Muscle of arm (tissue), 14 donors: ENCODE measurements at places on chromosomes 2 and 18. TPM values are rescaled to one million over a fixed set of nuclear protein-coding genes. Genes with fewer than 3 reads are reported as not detected.

The CCDC68 gene
- 0.73 TPM for polyA plus RNA-seq

The SNRNP27 gene
- polyA plus RNA-seq: 63.4 TPM

The SERPINB12 gene
- 0.77 TPM for polyA plus RNA-seq

The ST8SIA5 gene
- polyA plus RNA-seq: 4.1 TPM

The FBXO48 gene
- polyA plus RNA-seq: 2.0 TPM

The RAX gene
- 0.21 TPM for polyA plus RNA-seq

The ARMC9 gene
- polyA plus RNA-seq: not detected

The IFIH1 gene
- 2.6 TPM for polyA plus RNA-seq

The UGT1A10 gene
- not detected for polyA plus RNA-seq

The NOSTRIN gene
- 26.7 TPM for polyA plus RNA-seq

The EMILIN2 gene
- polyA plus RNA-seq: 19.3 TPM

The PTH2R gene
- 0.54 TPM for polyA plus RNA-seq

The KHK gene
- 2.1 TPM for polyA plus RNA-seq

The PUM2 gene
- polyA plus RNA-seq: 62.1 TPM

The KLHL14 gene
- polyA plus RNA-seq: 0.29 TPM

The SPC25 gene
- 7.2 TPM for polyA plus RNA-seq

The SALL3 gene
- polyA plus RNA-seq: 0.11 TPM

The CYRIA gene
- polyA plus RNA-seq: 6.1 TPM

The SCN9A gene
- polyA plus RNA-seq: 4.2 TPM

The SLC35F5 gene
- not detected for polyA plus RNA-seq

The RGPD4 gene
- polyA plus RNA-seq: 0.07 TPM

The DSG2 gene
- 4.2 TPM for polyA plus RNA-seq

The LAMA3 gene
- polyA plus RNA-seq: 6.5 TPM

The CRYGD gene
- polyA plus RNA-seq: not detected

The PDCD1 gene
- polyA plus RNA-seq: 0.68 TPM

The CYP1B1 gene
- polyA plus RNA-seq: not detected

The ATP6V1C2 gene
- 2.3 TPM for polyA plus RNA-seq

The PSMA8 gene
- not detected for polyA plus RNA-seq

The PCARE gene
- 0.16 TPM for polyA plus RNA-seq

The MFF gene
- 81.3 TPM for polyA plus RNA-seq

The GAL3ST2 gene
- polyA plus RNA-seq: not detected

The ANKRD62 gene
- polyA plus RNA-seq: not detected

The VWC2L gene
- not detected for polyA plus RNA-seq

The NPPC gene
- polyA plus RNA-seq: not detected

The MYOM1 gene
- 876 TPM for polyA plus RNA-seq

The IMPACT gene
- 46.3 TPM for polyA plus RNA-seq

The EXOC6B gene
- polyA plus RNA-seq: 13.1 TPM

The MC5R gene
- polyA plus RNA-seq: 3.0 TPM

The PLCD4 gene
- 28.9 TPM for polyA plus RNA-seq

The FOXI3 gene
- 8.1 TPM for polyA plus RNA-seq

The PLEK gene
- polyA plus RNA-seq: 5.7 TPM

The CPO gene
- polyA plus RNA-seq: not detected

The ANKRD30BL gene
- polyA plus RNA-seq: 0.26 TPM

The SIX2 gene
- 5.8 TPM for polyA plus RNA-seq

The NEU4 gene
- polyA plus RNA-seq: 5.9 TPM

The IMPA2 gene
- polyA plus RNA-seq: 19.7 TPM

The MYCN gene
- 11.9 TPM for polyA plus RNA-seq
